ENCODE measurements at places on chromosomes 5 and 9.

GRCh38 chr9:100455470-100455869, 17.5 kb upstream of the TMEFF1 start:
- no peak for DNase-seq

GRCh38 chr9:123679330-123679987, 250.5 kb downstream of the DENND1A start:
- no peak for DNase-seq

GRCh38 chr5:158546748-158547147, 553.0 kb downstream of the EBF1 start:
- no peak for DNase-seq

DNA sequence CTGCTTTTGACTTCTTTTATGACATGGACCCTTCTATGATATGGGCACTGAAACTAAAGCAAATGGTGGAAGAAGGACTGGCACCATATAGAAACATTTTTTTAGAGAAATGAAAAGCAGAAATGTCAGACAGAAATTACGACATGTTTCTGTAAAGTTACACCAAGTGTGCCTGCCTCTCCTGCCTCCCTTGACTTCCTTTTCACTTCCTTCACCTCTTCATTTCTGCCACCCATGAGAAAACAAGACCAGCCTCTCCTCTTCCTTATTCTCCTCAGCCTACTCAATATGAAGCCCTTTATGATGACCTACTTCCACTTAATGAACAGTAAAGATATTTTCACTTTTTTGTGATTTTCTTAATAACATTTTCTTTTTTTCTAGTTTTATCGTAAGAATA, 44.5 kb downstream of the ERCC6L2 start:
- no peak for DNase-seq

- DNase-seq: no peak
Measured at GRCh38 chr5:143972068-143972467, 160.1 kb downstream of the HMHB1 start.

GRCh38 chr5:138574744-138575193, 432 bp downstream of the HSPA9 start:
- no peak for DNase-seq

DNA sequence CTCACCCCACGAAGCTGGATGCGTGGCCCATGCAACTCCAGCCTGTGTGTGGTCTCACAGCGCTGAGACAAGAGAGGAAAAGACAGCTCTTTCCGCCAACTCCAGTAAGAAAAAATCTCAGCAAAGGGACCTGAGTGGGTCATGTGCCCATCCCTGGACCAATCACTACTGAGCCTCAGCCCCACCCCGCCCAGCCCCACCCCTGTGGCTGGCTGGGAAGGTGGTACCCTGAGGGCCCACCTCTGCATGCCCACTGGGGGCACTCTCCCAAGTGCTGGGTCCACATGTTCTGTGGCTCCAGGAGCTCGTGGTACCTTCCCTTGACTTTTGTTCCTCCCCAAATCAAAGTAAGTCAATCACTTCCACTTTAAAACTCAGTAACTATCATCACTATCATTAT, 105.1 kb upstream of the SMIM23 start:
- DNase-seq: no peak

DNA sequence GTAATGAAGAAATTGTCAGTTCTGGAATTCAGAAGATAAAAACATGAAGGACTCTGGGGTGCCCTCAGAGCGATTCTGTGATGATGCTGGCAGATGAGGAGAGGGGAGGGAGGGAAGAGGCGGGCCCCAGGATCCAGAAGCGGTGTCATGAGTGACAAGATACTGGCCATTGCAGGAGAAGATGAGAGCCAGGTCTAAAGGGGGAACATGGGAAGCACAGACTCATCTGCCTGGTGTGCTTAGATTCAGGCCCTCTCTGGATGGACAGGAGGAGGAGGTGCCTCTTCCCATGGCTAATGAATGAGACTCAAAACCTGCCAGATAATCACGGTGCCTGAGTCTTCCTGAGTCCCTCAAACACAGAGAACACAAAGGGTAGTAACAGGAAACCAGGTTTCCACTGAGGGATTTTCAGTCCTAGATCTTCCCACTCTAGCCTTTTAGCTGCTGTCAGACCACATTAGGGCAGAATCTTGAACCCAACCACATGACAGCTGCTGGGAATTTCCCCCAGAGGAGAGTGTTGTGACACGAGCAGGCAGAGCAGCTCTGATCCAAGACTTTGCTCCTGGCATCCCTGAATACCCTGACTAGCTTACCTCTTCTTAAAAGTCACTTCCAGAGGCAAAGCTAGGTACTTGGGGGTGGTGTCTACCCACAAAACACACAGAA, 28.2 kb upstream of the HSPA9 start:
- no peak for DNase-seq

- DNase-seq: peak; percentile 84
Measured at GRCh38 chr5:138138949-138139780, at the start of gene NME5. TSS of gene NME5 (minus strand) at chr5:138139428. CDS start at chr5:138138780, 648 bp downstream.

- no peak for DNase-seq
Measured at GRCh38 chr5:93358176-93358575, 222.8 kb downstream of the NR2F1-AS1 start.
